ENCODE measurements at places on chromosomes 1 and 21.

DNA sequence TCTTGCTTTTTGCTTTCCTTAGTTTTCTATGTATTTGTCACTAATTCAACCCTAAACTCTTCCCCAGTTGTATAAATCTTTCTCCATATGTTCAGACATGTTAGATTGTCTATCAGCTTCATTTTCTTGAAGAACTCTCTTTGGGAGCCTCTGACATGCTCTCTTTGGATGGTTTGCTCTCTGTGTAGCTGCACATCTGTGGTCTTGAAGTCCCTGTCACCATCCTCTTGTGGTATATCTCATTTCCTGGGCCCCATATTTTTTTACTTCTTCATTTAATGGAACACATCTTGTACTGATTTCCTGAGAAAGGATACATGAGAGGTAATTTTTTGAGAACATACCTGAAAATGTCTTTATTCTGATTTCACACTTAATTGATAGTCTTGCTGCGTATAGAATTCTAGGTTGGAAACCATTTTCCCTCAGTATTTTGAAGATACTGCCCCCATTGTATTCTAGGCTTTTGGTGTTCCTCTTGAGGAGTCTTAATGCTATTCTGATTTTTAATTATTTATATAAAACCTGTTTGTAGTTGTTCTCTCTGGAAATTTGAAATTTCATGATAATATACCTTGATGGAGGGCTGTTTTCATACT, 72.6 kb downstream of the ST3GAL3 start:
- no peak for ATAC-seq

DNA sequence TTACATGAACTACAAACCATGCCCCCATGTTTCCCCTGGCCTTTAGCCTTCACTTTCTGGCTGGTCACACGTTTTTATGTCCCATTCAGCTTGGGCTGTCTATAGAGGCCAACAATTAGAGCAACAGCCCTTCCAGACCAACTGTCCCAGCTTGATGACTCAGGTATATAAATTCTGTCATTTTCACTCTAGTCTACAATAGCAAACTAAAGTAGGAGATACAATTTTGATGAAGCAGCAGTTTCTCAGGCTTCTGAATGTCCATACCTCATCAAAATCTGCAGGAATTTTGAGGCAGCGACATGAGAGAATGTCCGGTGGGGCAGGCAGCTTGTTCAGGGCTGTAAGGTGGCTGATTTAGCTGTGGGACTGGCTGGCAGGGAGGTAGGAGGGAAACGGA, 45.6 kb upstream of the VAV3 start:
- ATAC-seq, result no peak

- ATAC-seq, result no peak
These were observed 161.8 kb downstream of the CLIC6 start for GRCh38 chr21:34830386-34831170.

DNA sequence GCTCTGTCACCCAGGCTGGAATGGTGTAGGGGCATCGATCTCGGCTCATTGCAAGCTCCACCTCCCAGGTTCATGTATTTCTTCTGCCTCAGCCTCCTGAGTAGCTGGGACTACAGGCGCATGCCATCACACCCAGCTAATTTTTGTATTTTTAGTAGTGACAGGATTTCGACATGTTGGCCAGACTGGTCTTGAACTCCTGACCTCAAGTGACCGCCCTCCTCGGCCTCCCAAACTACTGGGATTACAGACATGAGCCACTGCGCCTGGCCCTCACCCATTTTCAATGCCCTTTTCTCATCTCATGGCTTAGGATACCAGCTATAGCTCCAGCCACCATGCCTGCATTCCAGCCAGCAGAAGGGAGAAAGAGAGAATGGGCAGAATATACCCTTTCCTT, 12.9 kb upstream of the SOX13 start:
- no peak for ATAC-seq

DNA sequence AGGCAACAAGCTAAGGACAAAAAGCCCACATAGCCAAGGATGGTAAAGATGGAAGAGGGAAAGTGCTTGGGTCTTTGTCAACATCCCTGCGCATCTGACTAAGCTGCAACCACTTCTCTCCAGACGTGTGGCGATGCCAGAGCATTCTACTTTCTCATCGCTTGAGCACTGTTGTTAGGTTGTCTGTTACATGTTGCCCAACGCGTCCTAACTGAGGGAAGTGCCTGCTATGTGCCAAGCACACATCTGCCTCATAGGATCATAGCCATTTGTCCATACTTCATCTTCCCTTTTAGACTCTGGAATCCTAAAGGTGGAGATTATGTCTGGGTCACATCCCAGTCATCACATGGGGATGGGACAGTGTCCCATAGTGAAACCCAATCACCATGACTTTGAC, 464.9 kb downstream of the MATN1 start:
- ATAC-seq, result no peak

DNA sequence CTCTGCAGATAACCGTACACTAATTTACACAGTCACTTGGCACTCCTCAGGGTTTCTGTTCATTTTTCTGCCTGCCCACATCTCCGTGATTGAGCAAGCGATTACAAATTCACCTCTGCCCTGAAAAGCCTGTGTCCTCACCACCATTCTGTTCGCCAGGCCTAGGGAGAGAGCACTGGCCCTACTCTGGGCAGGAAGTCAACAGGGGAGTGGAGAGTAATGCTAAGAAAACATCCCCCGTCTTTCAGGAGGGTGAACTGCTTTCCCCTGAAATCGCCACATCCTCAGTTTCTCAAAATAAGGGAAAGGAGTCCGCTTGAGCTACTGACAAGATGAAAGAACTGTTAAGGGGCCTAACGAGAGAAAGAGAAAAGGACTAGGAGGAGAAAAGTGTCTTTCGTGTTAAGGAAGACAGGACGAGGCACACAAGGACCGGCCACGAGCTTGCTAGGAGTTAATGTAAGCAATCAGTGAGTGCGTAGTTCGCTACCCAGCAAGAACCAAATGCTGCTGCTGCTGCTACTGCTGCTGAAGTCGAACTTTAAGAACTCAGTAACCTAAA, 632 bp downstream of the PEX19 start:
- ATAC-seq, result peak; percentile 44

DNA sequence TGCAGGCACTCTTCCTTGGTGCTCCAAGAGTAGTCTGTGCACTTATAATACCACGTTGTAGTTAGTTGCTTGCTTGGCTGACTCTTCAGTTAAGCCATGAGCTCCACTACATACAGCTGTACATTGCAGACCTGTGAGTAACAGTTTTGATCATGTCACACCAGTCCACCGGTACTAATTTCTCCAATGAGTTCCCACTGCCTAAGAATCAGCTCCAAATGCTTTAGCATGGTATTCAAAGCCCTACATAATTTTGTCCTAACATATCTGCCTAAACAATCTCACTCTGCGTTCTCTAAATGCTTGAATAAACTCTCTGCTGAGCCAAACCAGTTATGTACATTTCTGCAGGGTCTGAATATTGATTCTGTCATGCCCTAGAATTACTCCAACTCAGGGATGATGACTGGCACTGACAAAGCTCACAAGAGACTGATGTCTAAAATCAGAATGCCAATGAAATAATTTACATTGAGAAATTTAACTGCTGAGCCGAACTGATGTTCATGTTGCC, 200.7 kb downstream of the LHX8 start:
- no peak for ATAC-seq

GRCh38 chr1:206715552-206716158, 30.9 kb downstream of the MAPKAPK2 start:
- no peak for ATAC-seq

- peak; percentile 59 for ATAC-seq
These were observed 45.4 kb downstream of the GRHL3 start for GRCh38 chr1:24364605-24364974.

DNA sequence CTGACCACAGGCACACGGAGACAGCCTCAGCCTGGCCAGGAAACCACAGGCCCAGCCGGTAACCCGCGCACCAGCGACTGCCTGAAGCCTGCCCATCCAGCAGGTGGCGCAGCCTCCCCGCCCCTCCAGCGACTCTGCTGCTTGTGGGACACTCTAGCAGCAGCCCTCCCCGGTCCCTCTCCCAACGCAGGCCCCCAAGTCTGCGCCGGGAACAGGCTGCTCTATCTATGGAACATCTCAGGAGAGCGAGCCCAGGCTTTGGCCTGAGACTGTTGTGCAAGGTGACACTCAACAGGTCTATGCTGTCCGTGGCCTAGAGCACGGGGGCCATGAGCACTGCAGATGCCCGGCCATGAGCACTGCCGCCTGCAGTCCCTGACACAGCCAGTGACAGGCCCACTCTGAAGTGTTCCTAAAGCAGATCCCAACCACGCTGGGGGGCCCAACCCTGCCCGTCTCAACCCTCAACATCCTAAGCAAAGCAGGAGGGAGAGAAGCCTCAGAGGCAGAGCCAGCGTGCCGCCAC, 28.4 kb downstream of the WDR4 start:
- ATAC-seq, result no peak

GRCh38 chr21:33441489-33442477, 38.0 kb downstream of the TMEM50B start:
- ATAC-seq, result peak; percentile 34

- ATAC-seq, result no peak
These were observed 138.1 kb upstream of the ADAMTS5 start for GRCh38 chr21:27104846-27105431.

DNA sequence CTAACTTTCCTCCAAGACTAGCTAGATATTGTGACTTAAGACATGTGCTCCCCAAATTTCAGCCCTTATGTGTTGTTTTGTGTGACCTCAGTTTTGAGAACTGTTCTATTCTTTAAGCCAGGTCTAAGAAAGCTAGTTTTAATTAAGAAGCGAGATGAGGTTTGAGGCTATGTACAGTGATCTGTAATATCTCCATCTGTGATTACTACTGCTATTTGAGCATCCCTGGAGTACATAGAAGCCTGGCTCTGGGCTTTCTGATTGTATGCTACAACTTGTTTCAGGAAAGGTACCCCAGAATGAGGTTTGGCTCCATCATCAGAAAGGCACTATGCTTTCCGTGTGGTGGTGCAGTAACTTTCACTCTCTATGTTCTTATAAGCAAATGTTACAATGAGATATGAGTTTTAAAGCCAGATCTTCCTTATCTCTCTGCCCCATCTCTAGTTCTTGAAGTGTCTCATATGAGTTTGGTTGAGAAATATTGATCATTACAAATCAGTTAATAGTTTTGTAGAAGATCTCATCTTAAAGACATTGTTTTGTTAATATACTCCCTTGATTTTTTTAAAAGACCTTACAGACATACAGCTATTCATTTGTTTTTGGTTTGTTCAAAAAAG, 605 bp downstream of the RGS4 start:
- ATAC-seq, result no peak

DNA sequence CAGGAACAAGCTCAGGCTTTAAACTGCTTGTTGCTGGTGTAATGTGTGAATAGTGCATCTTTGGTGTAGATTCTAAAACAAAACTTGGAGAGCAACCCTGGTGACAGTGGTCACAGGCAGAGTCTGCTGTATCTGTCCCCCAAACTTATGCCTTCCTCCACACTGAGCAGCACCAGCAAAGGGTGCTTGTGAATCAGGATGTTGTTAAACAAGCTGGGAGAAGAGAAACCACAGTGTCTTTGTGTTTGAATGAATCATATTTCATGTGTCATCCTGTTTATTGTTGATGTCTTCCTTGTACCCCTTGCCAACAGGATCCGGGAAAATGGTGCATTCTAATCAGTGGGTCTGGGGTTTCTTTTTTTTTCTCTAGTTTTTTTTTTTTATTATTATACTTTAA, 91.9 kb upstream of the COG2 start:
- no peak for ATAC-seq

GRCh38 chr1:178407655-178408054, 89.1 kb downstream of the CLEC20A start:
- ATAC-seq, result peak; percentile 89

DNA sequence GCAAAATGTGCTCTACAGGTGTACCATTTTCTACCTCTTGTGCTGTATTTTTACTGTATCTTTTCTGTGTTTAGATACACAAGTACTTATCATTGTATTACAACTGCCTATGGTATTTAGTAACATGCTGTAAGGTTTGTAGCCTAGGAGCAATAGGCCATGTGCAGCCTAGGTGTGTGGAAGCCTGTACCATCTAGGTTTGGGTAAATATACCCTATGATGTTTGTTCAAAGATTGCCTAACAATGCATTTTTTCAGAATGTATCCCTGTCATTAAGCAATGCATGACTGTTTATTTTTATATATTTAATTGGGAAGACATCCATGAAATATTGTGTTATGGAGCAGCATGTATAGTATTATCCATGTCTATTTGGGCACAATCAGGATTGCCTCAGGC, 11.0 kb downstream of the ETV3L start:
- ATAC-seq, result no peak

- no peak for ATAC-seq
These were observed 8.5 kb downstream of the OVGP1 start for GRCh38 chr1:111419037-111419436.

GRCh38 chr1:7595336-7595735, 175.8 kb upstream of the VAMP3 start:
- no peak for ATAC-seq

DNA sequence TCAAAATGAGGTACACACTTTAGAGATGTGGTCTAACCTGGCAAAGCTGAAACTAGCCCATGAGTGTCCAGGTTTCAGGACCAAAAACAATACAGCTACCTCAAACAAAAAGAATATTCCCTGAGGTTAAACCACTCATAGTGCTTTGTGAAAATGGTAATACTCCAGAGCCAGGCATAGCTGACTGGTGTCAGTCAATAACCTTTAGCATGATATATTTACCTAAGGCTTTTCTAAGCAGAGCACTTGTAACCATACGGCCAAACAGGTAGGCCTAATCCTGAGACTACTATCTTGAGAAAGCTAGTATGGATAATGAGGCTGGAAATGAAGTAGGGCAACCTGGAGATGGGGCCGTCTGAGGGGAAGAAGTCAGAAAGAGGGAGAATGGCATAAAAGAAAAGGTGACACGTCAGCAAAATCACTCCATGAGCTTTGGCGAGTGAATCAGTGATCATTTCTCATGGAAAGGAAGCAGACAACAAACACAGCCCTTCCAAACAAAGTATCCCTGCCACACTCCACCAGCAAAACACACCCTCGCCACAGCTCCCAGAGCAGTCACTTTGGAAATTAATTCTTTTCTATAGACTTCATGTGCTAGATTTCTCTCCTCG, 1.7 kb upstream of the LRRC52 start:
- no peak for ATAC-seq

DNA sequence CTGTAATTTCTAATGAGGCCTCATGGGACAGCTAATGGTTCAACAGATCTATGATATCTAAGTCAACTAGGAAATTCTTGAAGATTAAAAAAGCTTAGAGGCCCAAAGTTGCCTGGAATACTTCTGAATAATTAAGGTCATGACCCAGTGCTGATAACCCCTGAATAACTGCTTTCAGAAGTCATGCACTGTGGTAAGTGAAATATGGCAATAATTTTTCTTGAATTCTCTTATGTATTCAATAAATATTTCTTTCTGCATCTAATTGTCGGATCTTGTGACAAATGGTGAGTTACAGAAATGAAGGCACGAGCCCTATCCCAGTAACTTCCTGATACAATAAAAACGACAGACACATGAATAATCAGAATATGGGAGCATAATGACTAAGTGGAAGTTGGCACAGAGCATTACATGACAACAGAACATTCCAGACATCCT, 219.3 kb upstream of the GREM2 start:
- no peak for ATAC-seq

DNA sequence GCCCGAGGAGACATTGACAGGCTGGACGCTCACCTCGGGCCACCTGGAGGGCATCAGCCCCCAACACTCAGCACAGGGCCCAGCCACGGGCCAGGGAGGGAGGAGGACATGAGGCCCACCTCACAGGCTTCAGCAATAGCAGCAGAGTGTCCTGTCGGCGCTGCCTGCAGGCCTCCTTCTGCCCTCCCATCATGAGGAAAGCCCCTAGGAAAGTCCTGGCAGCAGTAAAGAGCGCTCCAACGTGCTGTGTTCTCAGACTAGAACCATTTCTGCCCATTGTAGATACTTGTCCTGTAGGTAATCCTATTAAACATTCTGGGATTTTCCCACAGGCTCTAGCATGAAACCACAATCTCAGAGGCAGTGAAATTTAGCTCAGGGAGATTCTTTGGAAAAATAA, 62.0 kb upstream of the GALNT2 start:
- ATAC-seq, result no peak

Measured in motor neuron (in vitro differentiated cells).